CD8-positive, alpha-beta T cell (primary cell): ENCODE measurements at places on chromosomes 6 and 20.

DNA sequence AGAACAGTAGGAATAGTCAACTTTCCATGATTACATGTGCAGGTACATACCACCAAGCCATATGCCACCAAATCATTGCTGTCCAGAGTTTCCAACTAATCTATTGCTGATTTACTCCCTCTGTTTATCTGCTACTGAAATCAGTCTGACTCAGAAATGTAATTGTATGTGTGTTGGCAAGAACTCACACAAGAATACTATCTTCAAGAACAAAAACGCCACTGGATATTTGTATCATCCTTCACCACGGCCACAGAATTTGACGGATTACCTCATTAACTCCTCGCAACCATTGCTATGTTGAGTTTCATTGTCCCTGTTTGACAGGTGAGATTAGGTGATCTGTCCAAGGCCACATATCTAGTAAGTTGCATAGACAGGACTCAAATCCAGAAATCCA, 159.2 kb downstream of the GMPR start:
- no peak for DNase-seq

DNA sequence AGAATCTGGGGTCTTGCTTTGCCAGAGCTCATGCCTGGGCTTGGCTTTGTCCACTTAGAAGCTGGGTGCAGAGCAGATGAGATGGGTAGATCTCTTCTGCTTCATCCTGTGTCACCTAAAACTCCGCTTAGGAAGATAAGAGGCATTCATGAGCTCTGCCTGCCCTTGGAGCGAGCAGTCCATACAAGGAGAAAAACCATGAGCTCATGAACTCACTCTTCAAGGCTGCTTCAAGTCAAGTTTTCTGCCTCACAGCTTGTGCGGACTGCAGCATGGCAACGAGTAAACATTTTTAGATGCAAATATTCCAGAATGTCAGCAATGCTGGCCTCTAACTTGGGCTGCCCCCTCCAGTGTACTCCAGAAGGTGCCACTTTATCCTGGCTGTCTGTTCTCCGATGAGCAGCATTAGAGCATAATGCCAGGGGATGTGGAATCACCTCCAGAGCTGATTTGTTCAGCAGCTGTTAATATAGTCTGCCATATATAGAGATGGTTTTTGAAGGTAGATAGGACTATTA, 10.7 kb upstream of the UQCC2 start:
- no peak for DNase-seq

GRCh38 chr6:7145585-7145884, 37.8 kb downstream of the RREB1 start:
- no peak for DNase-seq

DNA sequence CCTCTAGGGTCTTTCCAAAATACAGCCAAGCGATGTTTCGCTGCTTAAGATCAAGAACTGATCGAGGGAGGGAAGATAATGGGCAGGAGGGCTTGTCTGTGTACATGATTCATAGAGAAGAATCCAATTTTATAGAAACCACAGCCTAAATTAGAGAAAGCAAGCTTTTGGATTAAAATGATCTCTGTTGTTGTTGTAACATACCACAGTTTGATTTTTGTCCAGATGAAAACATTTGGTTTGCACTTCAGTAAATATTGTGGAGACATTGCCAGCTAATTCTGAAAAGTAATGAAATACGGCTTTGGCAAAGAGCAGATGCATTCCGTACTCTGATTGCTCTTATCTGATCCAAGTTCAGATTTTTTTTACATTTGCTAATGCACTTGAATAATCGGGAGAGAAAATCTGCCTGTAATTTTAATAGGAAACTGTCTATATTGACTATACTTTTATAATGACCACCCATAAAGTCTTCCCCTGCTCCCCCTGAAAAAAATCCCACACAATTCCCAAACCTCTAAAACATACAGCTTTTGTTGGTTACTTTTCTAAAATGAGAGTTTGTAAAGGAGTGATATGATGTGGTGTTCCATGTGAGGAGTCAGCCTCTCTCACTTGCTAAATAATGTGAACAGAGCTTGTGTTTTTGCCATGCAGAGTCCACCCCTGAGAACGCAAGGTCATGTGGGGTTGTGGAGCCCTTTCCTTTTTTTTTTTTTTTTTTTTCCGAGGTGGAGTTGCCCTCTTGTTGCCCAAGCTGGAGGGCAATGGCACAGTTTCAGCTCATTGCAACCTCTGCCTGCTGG, 199.9 kb downstream of the DTNBP1 start:
- DNase-seq = no peak

GRCh38 chr20:56143759-56144158, 104.8 kb upstream of the MC3R start:
- no peak for DNase-seq

GRCh38 chr6:13462458-13463327, 24.7 kb downstream of the GFOD1 start:
- DNase-seq = no peak

- DNase-seq = no peak
Observed at GRCh38 chr6:97392735-97393134, 109.7 kb upstream of the MMS22L start.

GRCh38 chr6:63549076-63549475, 23.2 kb upstream of the LOC128125822 start:
- no peak for DNase-seq

GRCh38 chr20:57435498-57436222, 44.5 kb downstream of the RBM38 start:
- DNase-seq = peak; percentile 66

DNA sequence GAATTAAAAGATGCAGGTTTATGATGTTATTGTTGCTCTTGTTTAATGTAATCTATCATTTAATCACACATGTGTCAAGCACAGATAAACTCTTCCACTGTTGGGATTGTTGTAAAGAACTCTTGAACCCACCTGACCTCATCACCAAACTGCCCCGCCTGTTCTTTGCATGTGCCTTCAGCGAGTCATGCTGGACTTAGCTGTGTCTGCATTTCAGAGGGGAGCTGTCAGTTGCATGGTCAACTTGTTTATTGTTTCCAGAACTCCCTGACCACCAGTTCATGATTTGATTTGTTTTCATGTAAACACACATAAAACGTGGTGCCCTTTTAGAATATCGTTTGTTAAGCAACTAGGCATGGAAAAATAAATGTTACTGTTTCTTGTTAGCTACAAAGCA, 93.6 kb downstream of the KHDC1L start:
- DNase-seq = no peak

DNA sequence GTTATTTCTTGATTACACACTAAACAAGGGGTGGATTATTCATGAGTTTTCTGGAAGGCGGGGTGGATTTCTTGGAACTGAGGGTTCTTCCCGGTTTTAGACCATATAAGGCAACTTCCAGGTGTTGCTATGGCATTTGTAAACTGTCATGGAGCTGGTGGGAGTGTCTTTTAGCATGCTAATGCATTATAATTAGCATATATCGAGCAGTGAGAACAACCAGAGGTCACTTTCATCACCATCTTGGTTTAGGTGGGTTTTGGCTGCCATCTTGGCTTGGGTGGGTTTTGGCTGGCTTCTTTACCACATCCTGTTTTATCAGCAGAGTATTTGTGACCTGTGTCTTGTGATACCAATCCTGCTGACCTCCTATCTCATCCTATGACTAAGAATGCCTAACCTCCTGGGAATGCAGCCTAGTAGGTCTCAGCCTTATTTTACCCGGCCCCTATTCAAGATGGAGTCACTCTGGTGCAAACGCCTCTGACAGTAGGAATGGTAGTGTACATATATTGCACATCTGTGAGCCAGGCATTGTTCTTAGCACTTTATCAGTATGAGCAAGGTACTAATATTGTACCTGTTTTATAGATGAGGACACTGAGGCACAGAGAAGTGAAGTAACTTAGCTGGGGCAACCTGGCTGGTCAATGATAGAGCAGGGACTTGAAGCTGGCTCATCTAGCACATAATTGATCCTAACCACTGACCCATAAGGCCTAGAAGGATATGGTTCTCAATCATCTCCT, 203.7 kb downstream of the NFATC2 start:
- DNase-seq = no peak

DNA sequence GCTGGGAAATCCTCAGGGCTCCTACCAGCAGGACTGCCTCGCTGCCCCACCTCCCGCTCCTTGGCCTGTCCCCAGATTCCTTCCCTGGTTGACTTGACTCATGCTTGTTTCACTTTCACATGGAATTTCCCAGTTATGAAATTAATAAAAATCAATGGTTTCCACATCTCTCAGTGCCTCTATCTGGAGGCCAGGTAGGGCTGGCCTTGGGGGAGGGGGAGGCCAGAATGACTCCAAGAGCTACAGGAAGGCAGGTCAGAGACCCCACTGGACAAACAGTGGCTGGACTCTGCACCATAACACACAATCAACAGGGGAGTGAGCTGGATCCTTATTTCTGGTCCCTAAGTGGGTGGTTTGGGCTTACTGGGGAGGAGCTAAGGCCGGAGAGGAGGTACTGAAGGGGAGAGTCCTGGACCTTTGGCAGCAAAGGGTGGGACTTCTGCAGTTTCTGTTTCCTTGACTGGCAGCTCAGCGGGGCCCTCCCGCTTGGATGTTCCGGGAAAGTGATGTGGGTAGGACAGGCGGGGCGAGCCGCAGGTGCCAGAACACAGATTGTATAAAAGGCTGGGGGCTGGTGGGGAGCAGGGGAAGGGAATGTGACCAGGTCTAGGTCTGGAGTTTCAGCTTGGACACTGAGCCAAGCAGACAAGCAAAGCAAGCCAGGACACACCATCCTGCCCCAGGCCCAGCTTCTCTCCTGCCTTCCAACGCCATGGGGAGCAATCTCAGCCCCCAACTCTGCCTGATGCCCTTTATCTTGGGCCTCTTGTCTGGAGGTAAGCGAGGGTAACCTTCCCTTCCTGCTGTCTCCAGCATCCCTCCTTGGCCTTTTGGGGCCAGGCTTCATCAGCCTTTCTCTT, at the start of gene CFB:
TSS of gene CFB (plus strand) at position 589 of the 863 bp plus-strand sequence. CDS start at position 716, 127 bp downstream.
- no peak for DNase-seq

DNA sequence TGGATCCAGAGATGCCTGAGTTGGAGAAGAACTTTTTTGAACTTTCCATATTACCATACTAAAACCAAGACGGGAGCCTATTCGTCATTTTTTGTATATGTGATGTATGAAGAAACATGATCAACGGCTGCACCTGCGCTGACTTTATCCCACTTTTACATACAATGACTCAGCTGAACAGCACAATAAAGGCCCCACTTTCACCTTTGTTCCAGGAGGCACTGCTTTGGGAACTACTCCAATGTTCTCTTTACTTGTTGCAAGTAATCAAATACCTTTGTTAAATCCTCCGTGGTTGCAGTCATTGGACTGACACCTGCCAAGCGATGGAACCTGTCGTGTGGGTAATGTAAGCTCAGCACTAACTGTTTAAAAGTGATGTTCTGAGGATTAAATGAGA, 17.3 kb upstream of the BTN3A2 start:
- DNase-seq = no peak

- DNase-seq = no peak
Observed at GRCh38 chr20:62352402-62353288, 14.5 kb downstream of the LAMA5 start.

DNA sequence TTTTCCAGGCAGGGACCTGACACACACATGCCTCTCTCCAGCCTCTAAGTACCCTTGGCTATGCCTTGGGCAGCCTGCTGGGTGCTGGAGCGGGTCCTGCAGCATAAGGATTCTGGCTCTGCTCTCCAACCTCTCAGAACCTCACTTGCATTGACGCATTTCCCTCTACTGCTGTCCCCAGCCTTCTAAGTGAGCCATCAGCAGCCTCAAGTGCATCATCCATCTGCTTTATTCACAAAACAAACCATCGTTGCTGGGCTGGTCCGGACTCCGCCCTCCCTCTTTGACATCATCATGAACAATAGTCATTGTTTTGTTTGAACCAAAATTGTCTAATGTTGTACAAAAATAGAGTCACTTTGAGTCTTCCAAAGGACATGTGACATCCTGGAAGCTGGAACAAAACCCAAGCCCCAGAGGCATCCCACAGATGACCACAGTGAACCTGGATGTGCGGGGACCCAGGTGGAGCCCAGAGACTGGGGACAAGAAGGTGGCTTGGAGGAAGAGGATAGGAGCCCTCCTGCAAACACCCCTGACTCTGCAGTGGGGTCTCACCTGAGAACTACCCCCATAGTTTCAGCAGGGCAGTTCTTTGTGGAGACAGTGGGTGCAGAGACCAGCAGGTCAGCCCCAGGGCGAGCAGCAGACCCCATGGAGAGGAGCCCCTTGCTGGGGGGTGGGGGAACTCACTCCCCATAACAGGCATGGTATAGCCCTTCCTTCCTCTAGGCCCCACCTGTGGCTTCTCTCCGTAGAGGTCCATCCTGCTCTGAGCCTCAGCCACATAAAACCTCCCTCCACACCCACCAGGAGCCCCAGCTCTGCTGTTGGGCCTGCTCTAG, 230.1 kb downstream of the SYNDIG1 start:
- no peak for DNase-seq

DNA sequence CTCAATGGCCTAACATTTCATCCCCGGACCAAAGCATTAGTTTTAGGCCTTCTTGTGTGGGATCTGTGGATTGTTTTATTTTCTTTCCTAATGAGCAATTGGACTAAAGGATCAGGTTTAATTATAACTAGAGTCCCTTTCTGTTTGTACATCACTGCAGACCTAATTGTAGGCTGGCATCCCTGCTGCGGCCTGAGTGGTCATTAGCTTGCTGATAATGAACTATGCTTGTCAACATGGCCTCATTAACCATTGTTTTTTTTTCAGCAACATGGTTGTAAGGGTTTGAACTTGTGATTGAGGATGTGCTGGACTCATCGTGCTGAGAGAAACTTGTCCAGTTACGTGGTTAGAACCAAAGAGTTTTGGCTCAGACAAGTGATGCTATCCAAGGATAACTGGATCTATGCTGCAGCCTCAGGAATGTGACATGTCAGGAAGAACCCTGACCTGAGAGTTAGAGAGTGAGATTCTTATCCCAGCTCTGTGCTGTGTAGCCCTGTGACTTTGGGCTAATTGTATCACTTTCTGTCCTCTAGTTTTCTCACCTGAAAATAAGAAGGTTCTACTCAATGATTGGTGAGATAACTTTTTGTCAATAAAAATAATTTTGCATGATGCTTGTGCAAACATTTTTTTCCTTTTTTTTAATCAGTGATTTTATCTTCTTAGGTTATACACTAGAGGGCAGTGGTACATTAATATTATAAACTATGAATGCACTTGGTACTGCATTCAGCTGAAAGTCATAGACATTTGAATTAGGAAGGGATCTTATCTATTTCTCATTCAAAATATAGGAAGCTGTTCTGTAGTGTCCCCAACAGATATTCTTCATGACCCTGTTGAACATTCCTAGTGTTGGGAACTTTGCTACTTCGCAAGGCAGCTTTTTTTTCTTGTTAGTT, 140.9 kb downstream of the RNF144B start:
- no peak for DNase-seq
